Stimulated activated CD4-positive, alpha-beta T cell treated with anti-CD3 and anti-CD28 coated beads, TNF-alpha, amount 100 ng/mL, for 4 hours (primary cell): ENCODE measurements at places on chromosomes 11 and 22.

GRCh38 chr11:134667505-134667904 lies 255.5 kb upstream of the B3GAT1 start:
- DNase-seq: no peak

- DNase-seq: no peak
These were observed 160.9 kb downstream of the ADAMTS15 start for GRCh38 chr11:130609121-130610035.

GRCh38 chr11:63802637-63803414 lies 10.4 kb upstream of the SPINDOC start:
- no peak for DNase-seq

- DNase-seq: no peak
These were observed 176.4 kb downstream of the FAM181B start for GRCh38 chr11:82557274-82557673.

- no peak for DNase-seq
These were observed 1197.5 kb upstream of the TENM4 start for GRCh38 chr11:80638296-80638695.

- DNase-seq: no peak
These were observed 173.9 kb upstream of the SYN3 start for GRCh38 chr22:33232071-33232470.

GRCh38 chr11:107824668-107825369 lies 33.8 kb downstream of the SLC35F2 start:
- DNase-seq: no peak

- no peak for DNase-seq
These were observed 760.2 kb downstream of the DLG2 start for GRCh38 chr11:84866922-84867321.

DNA sequence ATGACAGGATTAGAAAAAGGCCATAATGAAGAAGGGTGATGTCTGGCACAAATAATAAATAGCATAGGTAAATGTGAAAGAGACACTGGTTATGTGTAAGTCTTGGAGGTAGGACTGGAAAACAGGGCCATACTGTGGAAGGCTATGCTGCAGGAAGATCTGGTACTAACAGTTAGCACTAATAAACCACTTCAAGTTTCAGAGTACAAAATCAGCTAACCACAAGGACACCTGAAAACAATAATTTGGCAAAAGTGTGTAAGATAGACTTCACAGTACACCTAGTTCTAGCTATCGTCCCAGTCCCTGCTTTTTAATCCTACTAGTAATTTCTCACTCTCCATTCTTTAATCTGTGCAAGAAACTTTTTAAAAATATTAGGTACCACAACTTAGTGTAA lies 44.3 kb downstream of the CWF19L2 start:
- no peak for DNase-seq

GRCh38 chr11:6611963-6612212 lies 128 bp downstream of the TAF10 start:
- DNase-seq: no peak

GRCh38 chr11:131579932-131580387 lies 209.5 kb downstream of the NTM start:
- DNase-seq: no peak

- DNase-seq: no peak
These were observed 748.3 kb upstream of the ANO3 start for GRCh38 chr11:25583596-25583995.

DNA sequence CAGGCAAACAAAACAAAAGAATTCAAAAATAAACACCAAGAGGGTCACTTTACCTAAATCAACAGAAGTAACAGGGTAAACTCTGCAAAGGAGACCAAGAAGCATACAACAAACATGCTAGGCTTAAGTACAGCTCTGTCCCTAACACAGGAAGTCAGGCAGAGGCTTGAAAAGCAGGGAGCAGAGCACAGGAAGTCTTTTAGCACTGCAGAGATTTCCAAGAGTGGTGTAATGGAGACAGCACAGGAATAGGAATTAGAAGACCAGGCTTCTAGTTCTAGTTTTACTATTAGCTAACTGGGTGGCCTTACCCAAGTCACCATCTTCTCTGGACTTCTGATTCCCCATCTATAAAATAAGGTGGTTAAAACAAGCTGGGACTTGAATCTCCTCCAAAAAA lies 1.9 kb downstream of the RBFOX2 start:
- no peak for DNase-seq

DNA sequence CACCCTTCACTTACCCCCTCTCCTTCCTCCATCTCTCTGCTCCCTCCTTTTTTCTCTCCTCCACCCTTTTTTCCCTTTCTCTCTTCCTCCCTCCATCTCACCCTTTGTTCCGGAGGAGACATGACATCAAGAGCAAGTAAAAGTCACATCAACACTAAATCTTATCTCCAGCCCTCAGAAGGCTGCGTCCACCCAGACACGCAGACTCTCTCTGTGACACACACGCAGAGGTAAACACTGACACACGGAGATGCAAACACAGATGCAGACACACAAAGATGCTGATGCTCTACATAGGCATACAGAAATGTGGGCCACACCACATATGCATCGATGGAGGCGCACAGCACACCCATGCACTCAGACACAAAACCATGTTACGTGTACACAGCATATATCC lies 27.0 kb downstream of the NRXN2 start:
- no peak for DNase-seq

DNA sequence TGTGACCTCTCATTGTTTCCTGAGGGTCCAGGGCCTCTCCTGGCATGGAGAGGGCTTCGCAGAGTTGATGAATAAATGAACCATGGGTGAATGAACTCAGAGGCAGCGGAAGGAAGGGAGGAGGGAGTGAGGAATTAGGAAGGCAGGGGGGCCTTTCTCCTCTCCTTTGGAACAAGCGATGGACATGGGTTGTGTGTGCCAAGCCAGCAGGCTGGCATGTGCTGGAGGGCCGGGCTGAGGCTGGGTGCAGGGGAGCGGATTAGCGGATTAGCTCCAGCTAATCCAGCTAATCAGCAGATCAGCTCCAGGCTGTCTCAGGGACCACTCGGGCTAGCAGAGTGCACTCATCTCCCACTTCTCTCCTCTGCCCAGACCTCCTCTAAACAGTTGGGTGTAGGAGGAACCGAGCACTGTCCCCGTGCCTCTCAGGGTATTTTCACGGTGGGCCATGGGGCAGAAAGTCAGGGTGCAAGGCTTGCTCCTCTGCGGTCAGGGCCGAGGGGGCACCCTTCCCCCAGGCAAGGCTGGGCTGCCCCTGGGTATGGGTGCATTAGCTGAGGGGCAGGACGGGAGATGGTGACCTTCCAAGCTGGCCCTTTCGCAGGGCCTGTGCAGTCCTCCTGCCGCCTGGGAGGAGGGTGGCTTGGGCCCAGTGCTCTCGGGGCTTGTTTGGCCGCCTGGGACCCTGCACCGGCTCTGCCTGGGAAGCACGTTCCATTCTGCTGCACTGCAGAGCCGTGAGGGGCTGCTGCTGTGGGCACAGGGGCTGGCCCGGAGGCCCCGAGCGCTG lies 120.3 kb upstream of the B3GAT1 start:
- no peak for DNase-seq

DNA sequence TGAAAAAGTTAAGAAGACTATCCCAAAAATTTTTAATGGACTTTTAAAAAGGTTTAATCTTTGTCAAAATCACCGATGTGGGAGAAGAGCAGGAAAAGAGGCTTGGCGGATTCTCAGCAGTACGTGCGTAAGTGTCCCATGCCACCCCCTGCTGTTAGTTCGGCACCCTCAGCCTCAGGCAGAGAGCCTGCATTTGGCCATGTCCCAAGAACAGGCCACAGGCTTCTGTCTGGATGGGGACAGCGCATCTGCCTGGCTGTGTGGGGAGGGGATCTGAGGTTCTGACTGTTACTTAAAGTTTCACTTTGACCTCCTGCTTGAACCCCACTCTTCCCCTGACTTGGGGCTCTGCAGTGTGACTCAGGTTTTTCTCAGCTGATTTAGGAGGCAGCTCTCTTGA lies 35.3 kb downstream of the EXT2 start:
- no peak for DNase-seq

DNA sequence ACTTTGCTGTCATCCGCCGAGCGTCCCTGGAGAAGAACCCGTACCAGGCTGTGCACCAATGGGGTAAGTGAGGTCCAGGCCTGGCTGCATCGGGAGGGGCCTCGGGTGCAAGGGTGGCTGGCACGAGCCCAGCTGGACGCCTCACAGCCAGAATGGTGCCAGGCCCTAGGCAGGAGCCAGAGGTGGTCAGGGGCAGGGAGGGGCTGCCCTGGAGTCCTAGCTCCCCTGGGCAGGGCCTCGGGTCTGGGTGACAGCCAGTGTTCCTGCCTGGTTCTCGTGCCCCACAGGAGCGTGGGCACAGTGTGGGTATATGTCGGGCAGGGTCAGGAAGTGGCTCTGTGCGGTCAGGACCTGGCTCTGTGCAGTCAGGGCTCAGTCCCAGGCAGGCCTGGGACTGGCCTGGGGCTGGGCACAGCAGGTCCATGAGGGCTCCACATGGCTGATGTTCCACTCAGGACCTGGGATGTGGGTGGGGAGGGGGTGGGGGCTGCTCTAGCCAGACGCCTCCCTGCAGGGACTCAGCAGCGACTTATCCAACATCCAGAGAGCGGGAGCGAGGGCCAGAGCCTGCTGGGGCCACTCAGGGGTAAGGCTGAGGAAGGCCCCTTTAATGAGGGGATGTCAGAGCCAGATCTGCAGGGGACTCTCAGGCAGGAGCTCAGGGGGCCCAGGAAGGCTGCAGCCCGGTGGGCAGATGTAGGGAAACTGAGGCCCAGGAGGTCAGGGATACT lies 1.2 kb downstream of the TSPAN32 start:
- no peak for DNase-seq

DNA sequence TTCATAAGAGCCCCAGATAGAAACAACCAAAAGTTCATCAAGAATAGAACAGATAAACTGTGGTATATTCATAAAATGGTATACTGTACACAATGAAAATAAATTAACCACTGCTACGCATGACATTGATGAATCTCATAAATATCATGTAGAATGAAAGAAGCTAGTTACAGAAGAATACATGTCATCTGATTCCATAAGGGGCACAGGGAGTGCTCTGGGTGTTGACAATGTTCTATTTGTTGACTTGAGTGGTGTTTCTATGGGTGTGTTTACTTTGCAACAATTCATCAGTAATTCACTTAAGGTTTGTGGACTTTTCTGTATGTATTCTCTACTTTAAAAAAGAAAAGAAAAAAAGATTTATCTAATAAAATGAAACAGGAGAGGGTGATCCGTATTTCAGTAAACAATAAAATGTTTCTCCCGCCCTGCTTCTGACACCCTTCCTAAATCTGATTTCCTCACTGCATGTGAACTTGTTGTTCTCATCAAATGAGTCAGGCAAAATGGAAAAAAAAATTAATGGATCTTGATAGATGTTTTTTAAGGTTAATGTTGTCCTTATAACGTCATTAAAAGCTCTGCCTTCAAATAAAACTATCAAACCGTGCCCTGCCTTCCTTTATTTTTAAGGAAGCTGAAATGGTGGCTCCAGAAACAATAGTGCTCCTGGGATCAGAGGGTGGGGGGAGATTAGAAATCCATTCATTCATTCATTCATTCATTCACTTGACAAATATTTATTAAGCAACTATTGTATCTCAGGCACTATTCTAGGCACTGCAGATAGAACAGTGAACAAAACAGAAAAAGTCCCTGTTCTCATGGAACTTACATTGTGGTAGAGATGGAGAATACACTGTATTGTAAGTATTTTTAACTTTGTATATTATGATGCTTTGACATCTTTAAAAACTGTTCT lies 77.2 kb upstream of the CD44 start:
- no peak for DNase-seq

DNA sequence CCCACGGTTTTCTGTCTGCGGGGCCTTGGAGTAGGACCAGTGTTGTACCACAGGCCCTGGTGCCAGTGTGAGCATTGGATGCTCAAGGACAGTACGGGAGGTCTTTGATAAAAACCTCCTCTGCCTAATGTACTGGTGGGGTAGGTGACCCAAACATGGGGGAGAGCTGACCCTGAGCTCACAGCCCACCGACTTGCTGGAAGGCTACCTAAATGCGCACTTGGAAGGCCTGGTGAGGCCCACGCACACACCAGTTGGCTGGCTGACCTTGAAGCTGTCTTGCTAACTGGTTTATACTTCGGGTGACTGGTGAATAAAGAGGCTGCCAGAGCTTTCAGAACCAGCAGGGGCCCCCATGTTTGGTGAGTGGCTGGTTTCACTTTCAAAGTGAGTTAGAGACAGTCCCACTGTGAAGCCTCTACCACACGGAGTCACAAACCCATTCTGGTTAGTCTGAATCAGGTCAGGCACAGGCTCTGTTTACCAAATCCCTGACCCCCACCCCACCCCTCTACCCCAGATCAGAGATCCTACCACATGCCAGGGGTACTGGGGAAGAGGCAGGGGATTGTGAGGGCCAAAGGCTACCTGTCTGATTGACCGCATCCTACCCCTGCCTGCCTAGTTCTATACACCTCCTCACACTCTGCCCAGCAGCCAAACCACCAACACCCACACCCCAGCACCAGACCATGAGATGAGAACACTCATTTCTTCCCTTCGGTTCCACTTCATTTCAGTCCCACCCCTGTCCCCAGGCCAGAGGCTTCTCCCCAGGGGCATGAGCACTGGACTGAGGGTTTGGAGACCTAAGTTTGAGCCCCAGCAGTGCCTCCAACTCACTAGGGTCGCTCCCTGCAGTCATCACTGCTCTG lies 12.7 kb upstream of the IL2RB start:
- DNase-seq: peak; percentile 46

DNA sequence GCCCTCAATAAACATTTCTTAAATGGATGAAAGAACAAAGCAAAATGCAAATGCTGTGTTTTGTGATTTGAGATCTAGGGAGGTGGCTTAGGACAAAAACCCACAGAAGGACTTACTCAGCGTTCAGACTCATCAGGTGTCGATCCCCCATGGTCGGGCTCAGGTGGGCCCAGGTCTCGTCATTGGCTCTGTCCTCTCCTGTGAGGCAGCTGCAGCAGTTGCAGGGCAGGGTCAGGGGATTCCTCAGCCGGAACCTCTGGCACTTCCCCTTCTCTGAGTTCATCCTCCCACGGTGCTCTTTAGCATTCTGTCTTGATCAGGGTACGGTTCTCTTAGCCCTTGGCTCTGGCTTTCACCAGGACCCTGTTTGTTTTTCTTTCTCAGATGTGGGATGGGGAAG lies 14.0 kb upstream of the ACR start:
- DNase-seq: no peak

GRCh38 chr22:28405588-28405987 lies 274.1 kb downstream of the TTC28 start:
- no peak for DNase-seq

GRCh38 chr11:78161962-78162371 lies 22.5 kb upstream of the ALG8 start:
- no peak for DNase-seq

DNA sequence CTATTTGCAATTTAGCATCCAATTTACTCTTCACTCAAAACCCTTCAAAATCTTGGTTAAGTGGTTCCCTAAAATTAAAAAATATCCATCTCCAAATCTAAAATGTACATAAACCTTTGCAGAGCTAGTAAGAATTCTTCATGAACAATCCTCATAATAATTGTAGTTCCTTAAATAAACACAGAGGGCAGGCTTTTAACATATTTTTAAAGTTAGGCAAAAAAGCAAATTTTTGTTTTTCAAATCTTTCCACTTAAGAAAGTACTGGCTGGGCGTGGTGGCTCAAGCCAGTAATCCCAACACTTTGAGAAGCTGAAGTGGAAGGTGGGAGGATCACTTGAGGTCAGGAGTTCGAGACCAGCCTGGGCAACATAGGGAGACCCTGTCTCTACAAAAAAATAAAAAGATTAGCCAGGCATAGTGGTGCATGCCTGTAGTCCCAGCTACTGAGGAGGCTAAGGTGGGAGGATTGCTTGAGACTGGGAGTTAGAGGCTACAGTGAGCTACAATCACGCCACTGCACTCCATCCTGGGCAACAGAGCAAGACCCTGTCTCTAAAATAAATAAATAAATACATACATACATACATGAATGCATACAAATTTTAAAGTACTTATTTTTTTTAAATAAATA lies 25.1 kb upstream of the PLAAT3 start:
- DNase-seq: no peak

GRCh38 chr11:10385696-10386095 lies 69.4 kb upstream of the AMPD3 start:
- no peak for DNase-seq
